ENCODE measurements at places on chromosomes 3 and 15.

DNA sequence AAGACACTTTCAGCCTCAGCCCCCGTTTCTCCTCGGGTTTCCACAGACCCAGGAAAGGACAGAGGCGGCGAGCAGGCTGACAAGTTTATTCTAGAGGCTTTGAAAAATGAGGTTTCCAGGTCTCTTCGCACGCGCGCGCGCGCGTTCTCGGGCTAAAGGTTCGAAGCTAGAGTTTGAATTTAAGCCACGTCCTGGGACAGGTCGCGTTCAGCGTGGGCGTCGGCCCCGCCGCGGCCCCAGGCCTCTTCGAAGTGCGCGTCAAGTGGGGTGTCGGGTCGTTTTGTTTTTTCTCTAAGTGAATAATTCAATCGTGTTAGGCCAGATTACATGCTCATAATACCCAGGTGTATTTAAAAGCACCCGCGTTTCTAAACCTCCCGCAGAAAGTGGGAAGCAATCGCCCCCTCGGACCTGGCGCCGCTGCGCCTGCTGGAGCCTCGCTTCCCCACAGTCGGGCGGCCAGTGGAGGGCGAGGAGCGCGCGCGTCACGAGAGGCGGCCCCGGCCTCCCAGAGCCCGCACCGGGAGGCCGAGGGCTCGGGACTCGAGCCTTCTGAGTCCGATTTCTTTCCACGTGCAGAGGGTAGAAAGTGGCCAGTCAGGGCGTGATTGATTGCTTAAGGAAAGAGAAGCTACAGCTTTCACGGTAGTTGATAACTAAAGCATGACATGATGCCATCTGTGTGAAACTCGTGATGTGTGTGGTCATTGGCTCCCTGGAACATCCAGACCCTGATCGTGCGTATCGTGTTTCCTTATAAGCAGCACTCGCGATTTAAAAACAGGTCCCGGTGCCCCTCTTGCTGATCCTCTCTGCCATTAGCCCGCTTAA lies 15.8 kb upstream of the SOX2 start:
- no peak for DNase-seq

DNA sequence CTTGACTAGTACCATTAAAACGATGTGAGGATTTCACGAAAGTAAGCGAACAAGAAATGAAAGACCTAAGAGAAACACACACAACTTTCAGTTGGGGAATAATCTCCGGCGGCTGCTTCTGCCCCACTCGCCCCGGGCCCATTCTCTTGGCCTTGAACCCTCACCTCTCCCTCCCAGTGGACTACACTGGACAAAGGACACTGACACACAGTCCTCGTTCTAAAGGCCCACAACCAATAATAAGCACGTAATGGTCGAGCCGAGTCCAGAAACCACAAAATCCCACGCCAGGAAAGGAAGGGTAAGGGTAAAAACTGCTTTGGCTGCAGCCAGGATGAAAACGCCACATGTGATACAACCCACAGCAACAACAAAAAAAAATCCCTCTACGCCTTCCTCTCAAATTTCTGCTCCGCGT lies 469 bp downstream of the ZNF770 start:
- DNase-seq, result no peak

DNA sequence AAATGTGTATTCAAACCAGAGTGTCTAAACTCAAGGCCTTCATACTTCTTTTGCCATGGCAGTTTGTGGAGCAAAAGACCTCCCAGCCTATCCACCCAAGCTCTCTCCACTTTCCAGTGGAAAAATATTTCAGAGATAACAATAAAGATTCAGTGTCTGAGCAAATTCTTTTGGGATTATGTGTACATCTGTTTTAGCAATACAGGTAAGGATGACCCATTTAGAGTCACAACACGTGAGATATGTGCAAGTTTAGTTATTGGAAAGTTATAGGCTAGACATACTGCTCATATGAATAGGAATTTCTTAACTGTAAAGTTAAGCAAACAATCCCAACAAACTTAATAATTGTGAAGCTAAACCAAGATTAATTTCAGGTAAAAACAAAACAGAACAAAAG lies 174.5 kb upstream of the LRIG1 start:
- no peak for DNase-seq

DNA sequence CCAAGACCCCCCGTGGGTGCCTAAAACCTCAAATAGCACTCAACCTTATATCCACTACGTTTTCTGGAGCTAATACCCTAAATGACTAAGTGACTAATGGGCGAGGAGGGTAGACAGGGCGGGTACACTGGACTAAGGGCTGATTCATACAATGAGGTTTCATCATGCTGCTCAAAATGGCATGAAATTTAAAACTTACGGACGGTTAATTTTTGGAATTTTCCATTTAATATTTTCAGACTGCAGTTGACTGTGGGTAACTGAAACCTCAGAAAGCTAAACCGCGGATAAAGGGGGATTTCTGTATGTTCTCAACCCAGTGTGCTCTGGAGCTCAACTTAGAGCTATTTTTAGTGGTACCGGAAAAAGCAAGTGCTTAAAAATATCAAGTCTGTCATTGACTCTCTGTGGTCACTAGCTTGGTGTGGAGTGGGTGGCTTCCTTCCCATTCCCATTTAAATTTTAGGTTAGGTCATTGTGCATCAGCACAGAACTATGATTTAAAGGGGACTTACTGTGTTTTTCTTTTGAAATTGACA lies 72.9 kb downstream of the LRRC28 start:
- DNase-seq, result peak; percentile 35

- DNase-seq, result no peak
Observed at GRCh38 chr15:38626443-38627050, 61.9 kb upstream of the RASGRP1 start.

GRCh38 chr3:95731753-95732152 lies 1082.6 kb upstream of the EPHA6 start:
- no peak for DNase-seq

DNA sequence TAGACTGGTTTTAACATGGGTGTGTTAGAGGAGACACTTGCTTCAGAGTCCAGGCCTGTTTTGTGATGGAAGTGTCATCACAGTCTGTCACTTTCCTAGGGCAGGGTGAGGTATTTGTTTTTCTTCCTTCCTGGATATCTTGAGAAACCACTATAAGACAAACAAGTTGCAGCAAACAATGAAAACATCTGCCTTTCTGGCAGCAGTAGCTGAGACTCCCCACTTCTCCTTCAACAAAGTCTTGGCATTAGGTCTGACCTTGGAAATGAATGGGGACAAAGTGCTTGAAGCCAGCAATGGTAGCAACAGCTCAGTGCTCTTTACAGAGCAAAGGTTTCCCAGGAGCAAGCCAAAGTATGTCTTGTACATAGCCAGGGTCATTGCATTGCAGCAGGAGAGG lies 64.6 kb downstream of the CD200 start:
- no peak for DNase-seq

- no peak for DNase-seq
Observed at GRCh38 chr15:57432141-57432741, 55.9 kb downstream of the CGNL1 start.

DNA sequence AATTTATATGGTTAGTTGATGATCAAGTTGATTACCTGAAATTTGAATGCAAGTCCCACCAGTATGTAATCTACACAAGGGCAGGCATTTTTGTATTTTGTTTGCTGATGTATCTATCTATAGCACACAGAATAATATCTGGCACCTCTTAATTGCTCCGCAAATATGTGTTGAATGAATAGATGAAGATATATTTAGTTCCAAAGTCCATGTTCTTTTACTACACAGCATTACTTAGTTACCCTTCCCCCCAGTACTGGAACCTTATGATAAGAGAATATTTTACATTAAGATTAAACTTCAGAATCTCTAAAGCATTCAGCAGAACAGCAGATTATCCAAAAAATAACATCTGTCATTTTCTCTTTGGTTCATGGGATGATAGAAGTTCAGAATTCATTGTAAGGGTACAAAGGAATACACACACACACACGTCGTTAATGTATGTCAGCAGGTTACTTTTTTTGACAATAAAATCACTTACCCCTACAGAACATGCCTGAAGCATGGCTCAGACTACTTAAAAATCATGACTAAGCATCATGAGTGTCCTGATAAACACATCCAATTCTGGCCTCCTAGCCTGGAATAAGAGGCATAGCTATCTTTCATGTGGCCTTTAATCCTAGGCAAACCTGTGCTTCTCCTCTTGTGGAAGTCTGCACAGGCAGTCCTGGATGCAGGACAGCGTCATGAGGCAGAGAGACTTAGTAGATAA lies 148.9 kb upstream of the TBC1D5 start:
- no peak for DNase-seq

GRCh38 chr15:31398677-31399301 lies 72.2 kb downstream of the KLF13 start:
- peak; percentile 6 for DNase-seq

DNA sequence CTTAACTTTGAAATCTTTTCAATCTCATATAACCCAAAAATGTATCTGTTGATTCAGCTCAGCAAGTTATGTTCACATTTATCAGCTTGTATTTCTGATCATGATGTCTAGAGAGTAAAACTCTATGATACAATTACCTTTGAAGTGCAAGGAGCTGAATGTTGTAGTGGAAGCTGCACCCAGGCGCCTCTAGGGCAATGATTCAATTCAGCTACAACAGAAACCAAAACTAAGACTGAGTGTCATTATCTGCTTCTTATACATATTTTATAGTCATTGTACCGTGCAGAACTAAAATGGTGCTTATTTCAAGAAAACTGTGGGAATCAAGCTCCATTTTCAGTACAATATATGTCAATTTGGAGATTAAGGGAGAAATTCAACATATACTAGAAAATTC lies 1237.5 kb downstream of the ZPLD1 start:
- no peak for DNase-seq

GRCh38 chr3:128610451-128611070 lies 40.1 kb downstream of the RPN1 start:
- no peak for DNase-seq

DNA sequence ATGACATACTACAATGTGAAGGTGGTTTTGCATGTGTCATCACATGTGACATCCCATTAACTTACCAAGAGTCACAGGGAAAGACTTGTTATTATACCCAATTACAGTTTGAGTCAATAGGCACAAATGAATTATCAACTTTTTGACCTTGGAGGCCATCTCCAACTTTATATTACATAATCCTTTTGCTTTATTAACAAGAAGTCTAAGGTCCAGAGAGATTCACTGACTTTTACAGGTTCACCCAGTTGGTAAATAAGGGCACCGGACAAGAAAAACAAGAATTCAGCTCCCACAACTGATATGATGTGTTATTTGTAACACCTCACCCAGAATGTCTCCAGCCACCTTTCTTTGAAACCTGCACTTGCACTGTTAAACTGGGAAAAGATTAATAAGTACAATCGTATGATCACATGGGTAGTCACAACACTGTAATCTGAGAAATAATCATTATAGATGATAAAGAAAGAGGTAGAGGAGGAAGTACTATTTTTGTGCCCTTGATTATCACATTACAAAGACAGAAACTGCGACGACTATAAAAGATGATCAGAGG lies 928.9 kb downstream of the FHIT start:
- no peak for DNase-seq

DNA sequence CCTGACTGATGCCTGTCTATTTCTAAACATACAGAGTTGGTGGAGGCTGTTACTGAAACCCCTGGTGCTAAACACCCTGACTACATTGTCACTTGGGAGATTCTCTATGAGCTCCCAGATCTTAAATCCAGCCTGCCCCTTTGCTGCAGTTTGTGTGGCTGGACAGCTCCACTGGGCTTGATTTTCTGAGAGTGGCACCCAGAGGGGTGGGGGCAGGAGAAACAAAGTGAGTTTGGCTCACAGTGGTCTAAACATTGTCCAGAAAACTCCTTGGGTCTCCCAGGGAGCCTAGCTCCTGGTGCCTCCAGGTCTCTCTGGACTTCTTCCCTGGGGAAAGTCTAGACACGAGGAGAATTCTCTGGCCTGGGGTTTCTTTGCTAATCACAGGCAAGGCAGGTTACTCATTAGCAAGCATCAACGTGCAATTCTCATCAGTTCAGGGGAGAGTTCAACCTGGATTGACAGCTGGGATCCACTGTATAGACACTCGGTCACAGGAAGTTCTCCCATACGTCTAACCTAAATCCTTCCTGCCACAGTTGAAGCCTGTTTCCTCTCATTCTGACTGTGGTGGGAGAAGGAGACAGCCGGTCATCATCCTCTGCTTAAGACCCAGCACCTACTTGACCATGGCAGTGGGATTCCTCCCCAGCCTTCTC lies 7.1 kb upstream of the DLL4 start:
- no peak for DNase-seq

- DNase-seq, result no peak
Observed at GRCh38 chr15:45854455-45855202, 219.8 kb downstream of the SQOR start.

DNA sequence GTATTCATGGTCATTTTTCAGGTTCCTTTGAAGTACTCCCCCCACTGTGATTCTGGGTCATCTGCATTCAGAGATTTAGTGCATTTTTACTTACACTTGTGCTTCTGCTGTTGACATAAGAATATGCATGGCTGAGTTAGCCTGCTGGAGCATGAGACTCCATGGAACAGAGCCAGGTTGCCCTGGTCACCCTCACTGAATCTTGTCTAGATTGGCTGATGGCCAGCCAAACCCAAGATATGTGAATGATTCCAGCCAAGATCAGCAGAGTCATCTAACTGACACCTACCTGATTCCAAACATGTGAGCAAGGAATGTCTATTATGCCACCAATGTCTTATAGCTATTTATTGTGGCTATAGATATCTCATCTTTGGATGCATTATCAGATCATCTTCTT lies 25.1 kb downstream of the DTWD1 start:
- DNase-seq, result no peak

- DNase-seq, result no peak
Observed at GRCh38 chr3:137769322-137770065, 5.4 kb downstream of the SOX14 start.

DNA sequence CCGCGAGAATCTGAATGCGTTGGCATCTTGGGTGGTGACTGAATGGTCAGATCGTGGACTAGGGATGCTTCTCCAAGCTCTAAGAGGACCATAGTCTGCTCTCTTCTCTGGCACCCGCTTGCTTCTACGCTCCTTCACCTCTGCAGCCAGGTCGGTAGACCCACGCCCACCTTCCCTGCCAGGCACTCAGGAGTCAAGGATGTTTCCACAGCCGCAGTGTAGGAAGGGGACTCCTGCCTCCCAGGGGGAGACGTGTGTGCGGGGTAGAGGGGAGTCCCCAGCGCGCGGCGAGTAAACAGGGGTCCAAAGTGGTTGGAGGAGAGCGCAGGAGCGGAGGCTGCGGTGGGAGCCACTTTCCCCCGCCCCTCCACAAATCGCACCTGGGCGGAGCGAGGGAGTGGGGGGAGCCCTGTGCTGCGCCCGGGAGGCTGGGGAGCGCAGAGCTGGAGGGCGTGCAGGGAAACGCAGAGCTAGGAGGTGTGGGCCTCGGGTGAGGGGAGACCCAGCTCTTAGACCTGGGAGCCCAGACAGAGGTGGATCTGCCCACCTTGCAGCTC lies 1.7 kb downstream of the LRRC3B start:
- DNase-seq, result no peak

GRCh38 chr15:22786868-22787698 lies 639 bp downstream of the NIPA1 start:
- DNase-seq, result peak; percentile 23

DNA sequence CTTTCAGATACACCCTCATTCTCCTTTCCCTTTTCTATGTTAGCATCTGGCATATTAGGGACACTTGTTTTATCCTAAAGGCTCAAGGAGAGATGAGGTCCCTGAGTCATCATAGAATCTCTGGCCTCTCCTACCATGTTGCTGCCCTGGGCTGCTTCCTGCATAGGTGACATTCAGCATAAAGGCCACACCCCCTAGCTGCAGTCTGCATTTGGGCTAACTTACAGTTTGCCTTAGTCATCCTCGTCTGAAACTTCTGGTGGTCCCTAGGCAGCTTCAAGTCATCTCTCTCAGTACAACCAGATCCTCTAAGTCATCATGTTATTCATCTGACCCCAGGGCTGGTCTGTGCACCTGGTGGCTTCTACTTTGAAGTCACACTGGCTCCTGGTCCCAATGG lies 982.7 kb upstream of the NR2F2 start:
- DNase-seq, result no peak

Measured in hepatic stellate cell (primary cell).